T-cell (primary cell): ENCODE measurements at places on chromosomes 12 and 14. TPM values are rescaled to one million over a fixed set of nuclear protein-coding genes. Genes with fewer than 3 reads are reported as not detected.

Gene NAV3
- total RNA-seq = 0.26 TPM

DNA sequence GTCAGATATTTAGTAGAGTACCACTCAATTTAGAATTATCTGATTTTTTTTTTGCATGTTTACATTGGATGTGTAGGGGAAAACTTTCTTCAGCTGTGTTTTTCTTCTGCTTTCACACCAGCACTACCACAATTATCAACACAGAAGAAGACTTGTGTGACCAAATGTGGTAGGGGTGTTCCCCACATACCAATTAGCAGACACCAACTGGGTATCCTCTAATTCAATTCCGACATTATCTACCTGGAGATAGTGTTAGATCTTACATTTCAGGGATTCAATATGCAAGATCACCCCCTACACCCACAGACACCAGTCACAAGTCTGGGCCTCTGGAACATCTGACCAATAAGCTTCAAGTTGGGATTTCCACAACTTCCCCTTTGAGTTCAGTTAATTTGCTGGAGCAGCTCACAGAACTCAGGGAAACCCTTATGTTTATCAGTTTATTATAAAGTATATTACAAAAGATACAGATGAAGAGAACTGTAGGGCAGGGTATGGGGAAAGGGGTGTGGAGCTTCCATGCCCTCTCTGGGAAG lies 4.1 kb upstream of the KLRG1 start:
- DNase-seq = no peak

DNA sequence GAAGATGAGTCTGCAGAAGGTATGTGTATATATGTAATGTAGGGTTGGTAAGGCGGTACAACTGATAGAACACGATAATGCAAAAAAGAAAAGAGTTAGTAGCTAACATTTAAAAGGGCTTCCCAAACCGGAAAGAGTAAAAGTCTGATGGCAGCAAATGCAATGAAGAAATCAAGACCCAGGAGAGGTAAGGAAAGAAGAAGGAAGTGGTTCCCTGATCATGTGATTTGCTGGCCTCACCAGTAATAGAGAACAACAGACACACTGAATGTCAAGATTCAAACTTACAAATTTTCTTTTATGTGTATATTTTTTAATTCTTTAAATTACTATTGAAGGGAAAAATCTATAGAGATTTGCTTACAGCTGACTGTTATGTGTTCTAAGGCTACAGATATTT lies 18.4 kb downstream of the ZFC3H1 start:
- no peak for DNase-seq

DNA sequence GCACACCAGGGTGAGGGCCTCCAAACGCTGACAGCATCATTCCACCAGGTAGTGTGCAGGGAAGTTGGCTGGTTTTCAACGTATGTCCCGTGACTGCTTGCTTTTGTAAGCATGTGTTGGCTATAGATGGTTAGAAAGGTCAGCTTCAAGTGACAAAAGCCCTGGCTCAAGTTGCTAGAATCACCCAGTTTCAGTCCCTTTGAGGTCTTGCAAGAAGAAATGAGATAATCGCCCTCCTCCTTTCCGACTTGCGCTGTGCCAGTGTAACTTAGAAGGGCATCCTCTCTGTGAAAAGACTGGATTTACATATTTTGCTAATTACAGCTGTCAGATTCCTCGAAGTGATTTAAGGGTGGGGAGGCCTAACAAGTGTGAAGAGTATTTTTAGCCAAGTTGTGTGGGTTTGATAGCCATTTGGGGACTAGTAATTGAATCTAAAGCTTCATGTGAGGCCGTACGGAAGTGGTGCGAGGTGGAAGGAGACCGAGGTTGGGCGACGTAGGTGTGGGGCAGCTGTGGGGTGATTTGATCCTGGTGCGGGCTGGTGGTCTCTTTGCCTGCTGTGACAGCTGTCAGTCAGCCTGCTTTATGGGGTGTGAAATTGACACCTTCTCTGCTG lies 94.7 kb downstream of the CHST11 start:
- DNase-seq = no peak

- no peak for DNase-seq
Observed at GRCh38 chr14:84694161-84694560, 835.8 kb upstream of the FLRT2 start.

DNA sequence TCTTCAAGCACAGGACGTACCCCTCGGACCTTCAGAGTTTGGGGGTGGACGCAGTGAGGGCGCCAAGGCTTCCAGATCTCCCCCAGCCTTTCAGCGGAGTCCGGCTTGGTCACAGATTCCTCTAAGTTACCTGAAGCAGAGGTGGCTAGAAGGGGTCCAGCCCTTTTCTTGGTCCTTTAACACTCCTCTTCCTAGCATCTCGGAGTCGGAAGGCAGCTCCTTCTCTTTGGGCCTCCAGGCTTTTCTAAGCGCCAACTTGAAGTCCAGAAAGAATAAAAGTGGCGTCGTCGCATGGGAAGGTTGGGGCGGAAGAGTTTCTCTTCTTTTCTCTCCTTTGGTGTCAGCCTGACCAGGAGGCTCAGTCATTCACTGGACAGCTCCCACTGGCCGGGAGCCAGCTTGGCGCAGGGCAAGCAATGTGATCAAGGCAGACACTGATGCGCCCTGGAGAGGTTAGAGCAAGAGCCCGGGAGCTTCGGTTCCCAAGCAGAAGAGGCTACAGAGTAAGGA lies 9.6 kb downstream of the OR6S1 start:
- DNase-seq = no peak
